Stimulated activated CD4-positive, alpha-beta T cell treated with anti-CD3 and anti-CD28 coated beads, Interleukin-12 subunit alpha, Interleukin-12 subunit beta, amount 100 ng/mL, for 24 hours (primary cell): ENCODE measurements at places on chromosomes 2 and 18.

- DNase-seq: no peak
These were observed 10.5 kb upstream of the PIEZO2 start for GRCh38 chr18:11159844-11160243.

- no peak for DNase-seq
These were observed 45.3 kb downstream of the ZC3H15 start for GRCh38 chr2:186531257-186531775.

- no peak for DNase-seq
These were observed 15.2 kb downstream of the TSPYL6 start for GRCh38 chr2:54240515-54241469.

DNA sequence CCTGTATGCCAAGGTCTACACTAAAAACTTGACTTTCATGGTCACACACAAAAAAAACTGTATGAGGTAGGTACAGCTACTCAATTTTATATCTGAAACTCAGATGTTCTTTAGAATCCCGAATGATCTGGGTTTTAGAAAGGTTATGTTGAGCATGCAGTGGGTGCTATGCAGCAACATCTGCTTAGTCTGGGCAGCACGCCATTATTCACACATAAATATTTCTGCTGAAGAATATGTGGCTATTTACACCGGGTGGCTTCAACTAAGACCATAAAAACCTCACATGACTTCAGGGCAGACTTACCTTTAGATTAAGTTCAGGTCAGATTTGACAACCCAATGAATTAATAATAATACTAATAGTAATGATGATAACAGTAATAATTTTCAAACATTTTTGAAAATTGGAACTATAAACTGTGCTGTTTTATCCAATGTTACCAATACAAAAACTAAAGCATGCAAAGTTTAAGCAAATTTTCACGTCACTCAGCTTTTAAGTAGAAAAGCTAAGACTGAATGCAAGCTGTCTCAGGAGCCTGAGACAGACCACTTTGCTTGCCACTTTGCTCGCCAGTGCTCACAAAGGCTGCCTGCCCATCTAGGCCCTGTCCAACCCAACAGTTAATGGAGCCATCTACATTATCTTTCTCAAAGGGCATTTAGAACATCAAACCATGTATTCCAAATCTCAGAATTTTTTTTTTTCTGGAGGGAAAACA, 292.0 kb downstream of the CNTNAP5 start:
- DNase-seq: no peak

GRCh38 chr2:21489080-21489479, 365.3 kb downstream of the TDRD15 start:
- DNase-seq: no peak

DNA sequence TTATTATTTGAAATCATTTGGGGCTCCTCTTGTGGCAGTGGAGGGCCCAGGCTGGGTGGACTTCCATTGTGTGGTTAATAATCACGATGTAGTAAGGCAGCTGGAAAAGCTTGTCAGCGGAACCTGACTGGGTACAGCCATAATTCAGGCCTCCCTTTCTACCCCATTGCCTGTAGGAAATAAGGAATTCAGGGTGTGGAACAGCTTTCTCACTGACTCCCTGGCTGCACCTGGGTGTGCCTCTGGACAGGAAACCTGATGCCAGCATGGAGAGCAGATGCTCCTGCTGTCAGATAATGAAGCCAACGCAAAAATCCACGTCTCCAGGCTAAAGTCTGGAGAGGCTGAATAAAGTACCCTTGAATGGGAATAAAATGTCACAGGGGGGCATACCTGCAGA, 44.2 kb downstream of the LYPD6B start:
- DNase-seq: no peak

GRCh38 chr2:166591226-166591625, 97.2 kb upstream of the SCN7A start:
- no peak for DNase-seq

DNA sequence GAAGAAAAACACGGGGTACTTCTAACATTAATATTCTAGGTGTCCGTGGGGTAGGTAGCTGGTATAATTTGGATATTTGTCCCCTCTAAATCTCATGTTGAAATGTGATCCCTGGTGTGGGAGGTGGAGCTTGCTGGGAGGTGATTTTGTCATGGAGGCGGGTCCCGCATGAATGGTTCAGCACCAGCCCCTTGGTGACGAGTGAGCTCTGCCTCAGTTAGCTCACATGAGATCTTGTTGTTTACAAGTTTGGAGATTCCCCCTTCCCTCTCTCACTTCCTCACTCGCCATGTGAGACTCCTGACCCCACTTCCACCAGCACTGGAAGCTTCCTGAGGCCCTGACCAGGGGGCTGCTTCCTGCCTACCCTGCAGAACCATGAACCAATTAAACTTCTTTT, 35.4 kb upstream of the DNER start:
- DNase-seq: no peak

DNA sequence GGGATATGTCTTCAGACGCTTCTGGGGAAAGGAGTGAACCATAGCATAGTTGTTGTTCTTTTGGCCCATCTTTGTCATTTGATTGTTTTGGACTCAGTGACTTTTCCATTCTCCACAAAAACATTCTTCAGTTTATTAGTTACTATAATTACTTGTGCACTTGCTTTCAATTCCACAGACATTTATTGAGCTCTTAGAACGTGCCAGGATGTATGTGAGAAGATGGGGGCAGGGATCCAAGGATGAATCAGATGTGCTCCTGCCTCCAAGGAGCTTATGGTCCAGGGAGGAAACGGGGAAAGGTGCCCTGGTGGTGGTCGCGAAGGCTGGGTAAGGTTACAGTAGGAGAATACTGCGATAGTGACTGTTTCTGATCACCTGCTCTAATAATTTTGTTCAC, 6.9 kb upstream of the SLC4A3 start:
- no peak for DNase-seq

- DNase-seq: no peak
These were observed 9.3 kb upstream of the MGAT5 start for GRCh38 chr2:134244587-134244986.

DNA sequence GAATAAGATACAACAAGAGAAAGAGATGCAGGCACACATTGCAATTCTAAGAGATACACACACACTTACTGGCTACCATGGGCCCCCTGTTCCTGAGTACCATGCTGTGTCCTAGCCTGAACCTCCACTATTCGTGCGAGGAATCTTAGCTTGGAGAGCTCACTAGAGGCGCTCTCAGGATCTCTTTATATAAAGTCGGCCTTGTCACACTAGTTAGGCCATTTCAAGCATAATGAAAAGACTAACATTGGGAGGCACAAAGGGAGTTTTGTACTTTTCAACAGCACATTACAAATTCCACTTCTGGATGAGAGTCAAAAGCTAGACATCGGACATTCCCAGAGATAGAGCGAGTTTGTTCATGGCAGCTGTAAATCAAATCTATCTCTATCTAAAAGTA, 365.2 kb downstream of the DSEL start:
- DNase-seq: no peak

DNA sequence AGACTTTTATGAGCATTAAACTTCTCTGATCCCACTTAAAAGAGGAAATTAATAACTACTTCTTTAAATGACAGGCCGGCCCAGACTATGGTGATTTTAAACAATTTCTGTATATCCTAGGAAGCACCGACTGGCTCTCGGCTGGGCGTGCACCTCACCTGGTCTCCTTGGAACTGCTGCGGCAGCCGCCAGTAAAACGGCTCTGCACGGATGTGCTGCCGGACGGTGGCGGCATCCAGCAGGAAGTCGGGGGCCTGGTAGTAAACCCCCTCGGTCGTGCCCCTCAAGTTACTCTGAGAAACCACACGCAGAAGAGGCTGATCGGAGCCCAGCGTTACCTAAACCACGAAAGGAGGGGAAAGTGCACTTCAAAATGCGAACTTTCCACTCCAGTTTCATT, 106.5 kb downstream of the LAMA1 start:
- no peak for DNase-seq

- DNase-seq: no peak
These were observed 650.1 kb upstream of the VRK2 start for GRCh38 chr2:57396355-57397098.

GRCh38 chr18:70578480-70578879, 289.6 kb downstream of the SOCS6 start:
- DNase-seq: no peak

DNA sequence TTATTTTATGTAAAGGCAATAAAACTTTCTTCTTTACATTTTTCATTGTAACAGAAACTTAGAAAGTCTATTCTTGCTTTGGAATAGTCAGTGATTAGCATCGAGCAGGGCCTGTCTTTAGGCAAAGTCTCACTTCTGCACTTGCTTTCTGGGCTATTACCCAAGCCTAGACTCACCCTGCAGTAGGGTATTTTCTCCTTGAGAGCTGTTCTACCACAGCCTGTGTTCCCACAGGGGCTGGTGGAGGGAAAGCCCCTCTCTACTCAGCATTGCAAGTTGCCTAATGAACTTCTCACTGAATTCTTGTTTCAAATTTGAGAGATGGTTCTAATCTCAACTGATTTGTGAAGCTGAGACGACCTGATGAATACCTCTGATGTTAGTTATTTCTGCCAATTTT, 111.7 kb upstream of the KLHL14 start:
- no peak for DNase-seq

- no peak for DNase-seq
These were observed 191.0 kb upstream of the LHCGR start for GRCh38 chr2:48946449-48947048.

DNA sequence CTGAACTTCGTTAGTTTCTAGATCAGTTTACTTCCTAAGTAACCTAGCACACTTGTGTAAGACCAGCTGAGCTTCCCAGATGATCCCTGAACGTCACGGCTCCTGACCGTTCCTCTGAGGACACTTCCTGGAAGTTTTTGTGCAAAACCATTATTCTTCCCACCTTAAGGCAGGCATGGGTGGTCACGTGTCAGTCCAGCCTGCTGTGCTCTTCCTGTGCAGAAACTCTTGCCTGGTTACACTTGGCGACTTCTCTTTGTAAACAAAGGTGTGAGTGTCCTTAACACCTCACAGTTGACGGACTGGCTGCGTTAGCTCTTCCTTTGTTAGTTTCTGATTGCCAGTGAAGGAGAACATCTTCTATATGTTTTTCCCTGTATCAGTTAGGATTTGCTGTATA, 118.3 kb downstream of the SH3RF3 start:
- DNase-seq: no peak

- DNase-seq: no peak
These were observed 129.8 kb upstream of the CAB39 start for GRCh38 chr2:230582851-230583283.

DNA sequence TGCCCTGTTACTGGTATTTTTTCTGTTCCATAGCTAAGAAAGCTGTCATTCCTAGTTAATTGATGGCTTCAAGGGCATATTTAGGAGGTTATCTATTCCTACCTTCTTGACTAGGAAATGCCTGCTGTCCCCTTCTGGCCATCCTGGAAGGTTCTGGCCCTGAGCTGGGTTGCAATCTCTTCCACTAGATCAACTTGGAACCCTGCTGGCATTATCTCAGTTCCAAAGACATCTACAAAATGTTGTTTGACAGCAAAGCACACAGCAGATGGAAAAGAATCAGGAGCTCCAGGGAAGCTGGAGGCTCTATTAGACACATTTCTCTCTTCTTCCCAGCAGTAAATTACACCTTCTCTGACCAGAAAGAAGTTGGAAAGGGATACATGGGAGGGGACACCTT, 192.1 kb downstream of the ARHGAP28 start:
- DNase-seq: no peak

DNA sequence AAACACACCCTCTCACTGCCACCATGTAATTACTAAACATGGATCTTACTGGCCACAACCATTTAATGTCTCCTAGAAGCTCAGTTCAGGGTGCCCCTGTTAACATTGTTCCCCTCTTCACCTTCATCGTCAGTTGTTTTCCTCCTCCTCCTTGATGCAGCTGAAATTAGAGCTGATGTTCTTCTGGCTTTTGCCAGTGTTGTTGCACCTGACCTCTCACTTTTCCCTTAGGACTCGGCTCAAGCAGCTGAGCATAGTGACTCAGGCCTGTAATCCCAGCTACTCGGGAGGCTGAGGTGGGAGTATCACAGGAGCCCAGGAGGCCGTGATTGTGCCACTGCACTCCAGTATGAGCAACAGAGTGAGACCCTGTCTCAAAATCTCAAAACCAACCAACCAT, 70.8 kb downstream of the ACSL3 start:
- DNase-seq: no peak

- DNase-seq: no peak
These were observed 578.6 kb upstream of the CHAC2 start for GRCh38 chr2:53188851-53189510.

DNA sequence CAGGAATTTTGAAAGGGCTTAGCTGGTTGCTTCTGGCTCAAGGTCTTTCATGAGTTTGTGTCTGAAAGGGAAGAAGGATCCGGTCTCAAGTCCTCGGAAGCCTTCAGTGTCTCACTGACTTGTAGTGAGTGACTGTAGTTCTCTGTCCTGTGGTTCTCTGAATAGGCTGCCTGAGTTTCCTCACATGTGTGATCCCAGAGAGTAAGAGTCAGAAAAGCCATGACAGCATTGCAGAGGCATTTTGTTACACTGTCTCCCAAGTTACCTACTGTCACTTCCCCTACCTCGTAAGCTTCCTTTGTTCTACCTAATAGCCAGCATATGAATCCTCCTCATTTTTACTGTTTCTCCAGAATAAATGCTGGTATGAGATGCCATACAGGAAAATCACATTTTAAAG, 709.1 kb upstream of the CHAC2 start:
- DNase-seq: no peak

DNA sequence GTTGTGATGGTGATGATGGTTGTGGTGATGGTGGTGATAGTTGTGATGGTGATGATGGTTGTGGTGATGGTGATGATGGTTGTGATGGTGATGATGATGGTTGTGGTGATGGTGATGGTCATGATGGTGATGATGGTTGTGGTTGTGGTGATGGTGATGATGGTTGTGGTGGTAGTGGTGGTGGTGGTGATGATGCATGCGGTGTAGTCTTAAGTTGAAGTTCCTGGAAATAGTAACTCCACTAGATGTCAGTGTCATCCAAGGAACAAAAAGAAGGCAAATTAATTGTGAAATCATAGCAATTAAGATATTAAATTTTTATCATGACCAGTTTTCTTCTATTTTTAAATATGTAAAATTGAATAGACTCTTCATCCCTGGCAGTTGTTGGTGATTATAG, 309.2 kb downstream of the AGAP1 start:
- DNase-seq: no peak

DNA sequence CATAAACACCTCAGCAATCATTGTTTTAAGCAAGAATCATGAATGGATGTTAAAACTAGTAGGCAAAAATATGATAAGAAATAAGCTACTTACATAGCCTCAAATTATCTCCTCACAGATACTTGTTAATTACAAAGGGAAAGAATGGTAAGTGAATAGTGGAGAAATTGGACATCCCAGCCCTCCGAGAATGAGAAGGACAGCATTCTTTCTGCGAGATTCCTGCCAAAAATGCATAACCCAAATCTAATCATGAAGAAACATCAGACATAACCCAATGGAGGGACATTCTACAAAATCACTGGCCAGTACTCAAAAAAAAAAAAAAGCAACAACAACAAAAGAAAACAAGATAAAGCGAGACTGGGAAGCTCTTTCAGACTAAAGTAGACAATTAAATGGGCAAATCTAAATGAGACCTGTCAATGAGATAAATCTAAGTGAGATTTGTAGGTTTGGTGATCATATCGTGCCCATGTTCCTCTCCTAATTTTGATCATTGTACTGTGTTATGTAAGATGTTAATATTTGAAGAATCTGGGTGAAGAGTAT, 57.9 kb upstream of the GLI2 start:
- no peak for DNase-seq
